H4 (cell line): ENCODE measurements at places on chromosomes 5 and 9.

GRCh38 chr5:14006823-14007520, 62.5 kb upstream of the DNAH5 start:
- DNase-seq = no peak

- no peak for DNase-seq
These were observed 166.3 kb downstream of the YIPF5 start for GRCh38 chr5:144004146-144004545.

GRCh38 chr5:66558560-66558959, 37.6 kb upstream of the MAST4 start:
- DNase-seq = no peak

- no peak for DNase-seq
These were observed 96.2 kb upstream of the IL6ST start for GRCh38 chr5:56090793-56091460.

DNA sequence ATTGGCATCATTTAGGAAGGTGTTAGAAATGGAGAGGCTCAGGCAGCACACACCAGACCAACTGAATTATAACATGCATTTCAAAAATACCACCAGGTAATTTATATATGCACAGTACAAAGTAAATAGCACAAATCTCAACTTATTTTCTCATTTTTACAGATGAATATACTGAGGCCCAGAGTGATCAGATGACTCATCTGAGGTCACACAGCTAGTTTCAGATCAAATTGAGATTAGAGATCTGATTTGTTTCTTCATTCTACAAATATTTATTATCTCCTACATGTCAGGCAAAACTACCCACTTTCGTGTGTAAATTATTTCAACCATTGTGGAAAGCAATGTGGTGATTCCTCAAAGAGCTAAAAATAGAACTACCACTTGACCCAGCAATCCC, 507.1 kb downstream of the TLE4 start:
- no peak for DNase-seq

DNA sequence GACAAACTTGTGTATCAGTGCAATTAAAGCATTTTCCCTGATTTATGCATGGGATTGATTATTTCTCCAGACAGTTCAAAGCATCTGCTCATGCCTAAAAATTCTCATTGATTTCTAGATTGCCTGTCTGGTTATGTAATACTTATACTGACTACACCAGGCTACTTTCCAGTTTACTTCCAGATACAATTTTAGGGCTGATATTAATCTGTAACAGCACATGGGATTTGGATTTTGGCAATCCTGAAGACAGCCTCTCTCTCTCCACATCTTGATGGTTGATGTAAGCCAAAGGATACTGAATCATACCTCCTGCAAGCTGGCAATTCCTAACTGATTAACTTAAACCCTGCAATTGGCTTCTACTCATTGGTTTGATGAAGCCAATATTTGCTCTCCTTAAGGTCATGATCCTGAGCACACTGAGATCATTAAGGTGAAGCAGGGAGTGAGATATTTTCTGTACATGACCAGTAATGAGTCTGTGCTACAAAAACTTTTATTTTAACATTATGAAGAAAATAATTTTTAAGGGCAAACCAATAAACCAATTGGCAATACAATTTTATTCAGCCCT, 25.7 kb upstream of the FBXL7 start:
- DNase-seq = no peak
